ENCODE measurements at places on chromosomes 16 and 17.

DNA sequence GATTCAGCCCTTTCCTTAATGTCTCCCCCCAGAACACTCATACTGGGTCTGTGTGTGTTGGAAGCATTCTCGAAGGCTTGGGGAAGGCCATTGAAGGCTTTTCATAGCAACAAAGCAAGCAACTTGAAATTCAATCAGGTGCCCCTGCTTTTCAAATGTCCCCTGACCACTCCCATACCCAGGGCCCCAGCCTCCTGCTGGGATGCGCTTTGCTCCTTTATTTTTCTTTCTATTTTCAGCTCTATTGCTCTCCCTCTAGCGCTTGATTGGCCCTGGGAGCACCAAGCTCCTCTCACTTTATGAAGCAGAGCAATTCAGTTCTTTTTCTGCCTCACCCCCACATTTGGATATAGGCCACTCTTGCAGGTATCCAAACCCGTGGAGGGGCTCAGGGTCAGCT, 92.0 kb downstream of the WSCD1 start:
- DNase-seq, result peak; percentile 4

DNA sequence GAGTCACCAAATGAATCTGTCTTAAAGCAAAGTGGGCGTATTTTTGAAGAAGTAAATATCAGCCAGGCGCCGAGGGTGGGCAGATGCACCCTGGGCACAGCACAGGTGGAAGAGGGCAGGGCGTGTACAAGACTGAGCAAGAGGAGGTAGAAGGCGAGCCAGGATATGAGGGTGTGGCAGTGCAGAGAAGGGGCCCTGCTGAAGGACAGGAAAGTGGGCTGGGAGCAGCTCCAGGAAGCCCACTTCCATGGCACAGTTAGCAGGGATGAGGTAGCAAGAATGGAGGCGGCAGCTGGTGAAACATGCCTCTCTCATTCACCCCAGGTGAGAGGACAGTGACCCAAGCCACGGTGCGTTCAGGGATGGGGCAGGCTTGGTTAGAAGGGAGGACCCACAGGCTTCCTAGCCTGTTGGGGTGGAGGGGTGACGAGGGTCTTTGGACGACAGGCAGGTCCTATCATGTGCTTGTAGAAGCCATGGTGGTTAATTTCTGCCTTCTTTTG, 149.3 kb downstream of the CLEC16A start:
- no peak for DNase-seq

DNA sequence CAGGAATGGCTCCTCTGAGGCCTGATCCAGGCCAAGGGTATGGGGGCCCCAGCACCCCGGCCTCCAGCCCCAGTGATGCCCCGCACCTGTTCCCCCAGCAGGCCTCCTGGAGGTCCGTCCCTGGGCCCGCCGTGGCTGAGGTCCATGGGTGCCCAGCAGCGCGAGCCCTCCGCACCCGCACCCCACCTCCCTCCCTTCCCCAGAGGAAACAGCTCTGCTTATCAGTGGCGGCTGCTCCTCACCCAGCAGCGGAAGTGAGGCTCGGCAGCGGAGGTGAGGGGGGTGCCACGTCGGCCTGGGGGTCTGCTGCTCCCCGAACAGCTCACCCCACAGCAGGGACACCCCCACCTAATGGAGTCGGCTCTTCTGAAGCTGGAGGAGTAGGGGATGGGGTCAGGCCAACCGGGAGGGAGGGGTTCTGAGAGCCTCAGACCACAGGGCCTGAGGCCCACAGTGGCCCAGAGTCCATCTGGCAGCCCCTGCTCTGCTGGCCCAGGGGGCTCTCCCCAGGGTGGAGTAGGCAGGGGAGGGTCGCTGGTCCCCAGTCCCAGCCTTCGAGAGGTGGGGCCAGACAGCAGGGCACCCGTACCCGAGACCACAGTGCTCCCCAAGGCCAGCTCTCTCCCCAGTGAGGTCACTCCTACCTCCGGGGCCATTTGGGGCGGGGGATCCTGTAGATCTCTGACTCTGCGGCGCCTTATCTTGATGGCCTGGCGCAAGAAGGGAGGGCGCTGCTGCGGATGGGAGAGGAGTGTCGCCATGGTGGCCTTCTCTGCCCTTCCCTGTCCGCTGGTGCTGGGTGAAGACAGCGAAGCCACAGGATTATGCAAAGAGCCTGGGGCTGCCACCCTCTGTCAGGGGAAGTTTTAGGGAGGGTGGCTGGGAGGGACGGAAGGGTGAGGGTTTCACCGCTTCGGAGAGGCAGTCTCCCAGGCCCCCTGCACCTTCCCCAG, at the start of gene UNC13D:
Gene UNC13D, minus strand, starts transcription at position 828 of the 953 bp plus-strand sequence. Its CDS starts 67 bp downstream, at position 761.
- DNase-seq, result no peak

DNA sequence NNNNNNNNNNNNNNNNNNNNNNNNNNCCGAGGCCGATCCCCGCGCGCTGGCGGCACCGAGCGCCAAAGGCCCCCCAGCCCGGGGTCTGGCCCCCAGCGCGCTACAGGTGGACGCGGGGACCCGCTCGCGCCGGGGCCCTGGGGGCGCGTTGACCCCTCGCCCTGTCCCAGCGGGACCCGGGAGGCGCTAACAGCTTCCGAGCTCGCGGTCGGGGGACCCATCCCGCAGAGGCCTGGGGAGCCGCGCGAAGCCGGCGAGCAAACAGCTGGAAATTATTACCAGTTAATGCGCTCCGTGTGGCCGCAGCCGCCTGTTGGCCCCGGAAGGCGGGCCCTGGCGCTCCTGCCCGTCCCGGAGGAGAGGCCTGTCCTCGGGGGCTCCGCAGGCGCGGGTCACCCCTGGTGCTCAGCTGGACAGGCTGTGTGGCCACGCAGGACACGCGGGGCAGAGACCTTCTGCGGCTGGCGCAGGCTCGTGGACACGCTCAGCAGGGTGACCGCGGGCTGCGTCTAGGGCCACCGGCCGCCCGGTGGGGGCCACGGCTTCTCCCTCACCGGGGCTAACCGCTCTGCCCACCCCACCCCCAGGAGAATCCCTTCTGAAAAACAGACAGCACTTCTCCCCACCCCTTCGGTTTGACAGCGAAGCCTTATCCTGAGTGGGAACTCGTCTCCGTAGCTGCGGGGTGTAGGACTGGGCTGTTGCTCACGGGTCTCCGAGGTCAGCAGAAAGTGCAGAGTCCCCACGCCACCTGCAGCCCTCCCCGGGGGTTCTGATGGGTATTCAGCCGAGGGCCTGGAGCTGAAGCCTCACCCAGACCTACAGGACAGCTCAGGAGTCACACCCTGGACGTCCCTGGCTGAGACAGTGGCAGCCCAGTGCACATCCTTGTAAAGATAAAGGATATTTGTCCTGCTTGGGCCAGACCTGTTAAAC, 138.7 kb upstream of the RPH3AL start:
- DNase-seq, result no peak

DNA sequence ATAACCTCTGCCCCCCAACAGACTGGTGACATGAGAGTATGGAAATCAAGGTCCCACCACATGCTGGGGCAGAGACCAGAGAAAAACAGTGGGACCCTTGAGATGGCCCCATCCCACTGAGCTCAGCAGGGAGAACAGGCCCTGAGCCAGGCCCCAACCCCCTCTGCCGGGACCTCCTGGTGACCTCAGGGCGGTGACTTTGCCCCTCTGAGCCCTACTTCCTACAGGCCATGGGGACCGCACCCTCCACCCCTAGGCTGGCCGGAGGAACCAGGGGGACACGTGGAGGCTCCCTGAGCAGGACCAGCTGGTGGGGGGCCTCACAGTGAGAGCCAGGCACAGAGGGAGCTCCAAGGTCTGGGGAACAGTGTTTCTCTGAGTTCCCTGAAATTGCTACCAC, 13.8 kb upstream of the SRRM2 start:
- DNase-seq, result no peak

- no peak for DNase-seq
Observed at GRCh38 chr16:51674615-51675014, 523.5 kb upstream of the SALL1 start.

GRCh38 chr17:40323391-40324381, 14.7 kb downstream of the RARA start:
- DNase-seq, result no peak

DNA sequence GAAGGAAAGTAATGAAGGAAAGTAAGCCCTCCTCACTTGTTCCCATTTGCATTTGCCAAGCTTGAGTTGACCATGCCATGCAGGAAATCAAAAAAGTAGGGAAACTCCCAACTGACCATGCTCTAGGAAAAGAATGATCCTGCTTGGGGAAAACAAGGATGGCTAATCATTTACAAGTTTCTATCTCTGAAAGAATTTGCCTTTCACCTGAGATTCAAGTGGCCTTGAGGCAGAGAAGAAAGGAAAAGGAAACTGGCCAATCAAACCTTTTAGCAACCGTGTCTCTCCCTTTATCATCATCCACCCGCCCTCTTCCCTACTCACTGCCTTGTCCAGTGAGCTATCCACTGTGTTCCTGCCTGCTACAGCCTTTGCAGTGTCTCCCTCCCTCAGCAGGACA, 757.2 kb upstream of the SOX9 start:
- DNase-seq, result no peak
